ENCODE measurements at places on chromosomes 1 and 21.

DNA sequence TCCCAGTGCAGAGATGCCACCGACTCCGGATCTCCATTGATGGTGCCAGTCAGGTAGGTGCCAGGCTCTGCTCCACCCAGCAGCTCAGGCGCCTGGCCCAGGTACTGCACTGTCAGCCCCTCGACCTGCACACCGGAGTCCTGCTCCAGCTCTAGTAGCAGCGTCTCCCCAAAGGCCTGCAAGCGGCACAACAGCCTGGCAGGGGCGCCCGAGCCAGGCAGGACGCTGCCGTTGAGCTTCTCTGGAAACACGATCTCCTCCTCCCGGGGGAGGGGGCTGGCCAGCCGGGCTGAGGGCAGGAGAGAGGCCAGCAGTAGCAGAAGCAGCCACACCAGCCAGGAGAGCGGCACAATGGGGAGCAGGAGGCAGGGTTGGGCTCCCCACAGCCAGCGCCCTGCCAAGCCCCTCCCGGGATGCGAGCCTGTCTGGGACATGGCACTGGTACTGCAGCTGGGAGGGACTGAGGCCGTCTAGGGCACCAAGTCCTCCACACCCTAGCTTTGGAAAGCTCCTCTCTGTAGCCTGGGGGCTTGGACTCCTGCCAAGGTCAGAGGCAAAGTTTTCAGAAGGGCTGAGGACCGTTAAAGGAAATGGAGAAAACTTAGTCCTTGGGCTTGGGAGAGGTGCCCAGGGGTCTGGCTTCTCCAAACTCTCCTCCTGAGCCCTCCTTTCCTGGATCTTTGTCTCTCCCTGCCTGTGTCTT lies 509 bp downstream of the ADAMTS4 start:
- DNase-seq, result no peak

GRCh38 chr1:10989095-10989494 lies 23.4 kb upstream of the TARDBP start:
- DNase-seq, result no peak

DNA sequence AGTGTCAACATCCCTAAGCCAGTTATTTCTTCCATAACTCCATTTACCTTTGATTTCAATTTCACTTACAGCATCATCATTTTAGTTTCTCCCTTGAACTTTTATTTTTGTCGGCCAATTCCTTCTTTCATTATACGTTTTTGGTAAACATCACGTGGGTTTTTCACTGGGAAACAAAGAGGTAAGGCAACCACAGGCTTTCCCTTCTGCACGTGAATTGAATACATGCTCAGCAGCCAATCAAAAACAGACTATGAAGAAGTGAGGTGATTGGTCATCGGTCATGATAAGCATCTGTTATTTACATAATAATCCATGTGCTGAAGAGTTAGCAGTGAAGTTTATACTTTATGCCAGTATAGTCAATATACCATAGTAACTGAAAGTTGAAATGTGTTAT lies 98.7 kb downstream of the NCAM2 start:
- no peak for DNase-seq

DNA sequence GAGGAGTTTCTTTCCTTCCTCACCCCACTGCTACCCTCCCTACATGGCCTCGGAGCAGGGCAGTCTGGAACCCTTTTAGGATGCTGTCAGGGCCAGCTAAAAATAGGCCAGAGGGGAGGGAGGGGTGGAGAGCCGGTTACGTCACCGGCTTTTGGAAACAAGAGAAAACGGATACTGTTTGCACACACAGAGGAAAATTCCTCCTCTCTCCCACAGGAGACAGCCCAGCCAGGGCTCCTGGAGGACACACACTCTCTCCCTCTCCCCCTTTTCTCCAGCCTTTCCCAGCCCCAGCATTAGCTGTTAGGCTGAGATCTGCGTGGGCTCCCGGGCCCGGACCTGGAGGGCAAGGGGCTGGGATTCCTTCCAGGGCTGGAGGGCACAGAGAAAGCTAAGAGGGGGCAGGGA lies 20.0 kb upstream of the ALDH4A1 start:
- DNase-seq, result no peak

GRCh38 chr1:110513511-110513910 lies 5.5 kb downstream of the KCNA10 start:
- DNase-seq, result no peak

GRCh38 chr21:24096651-24097050 lies 1510.6 kb downstream of the MRPL39 start:
- no peak for DNase-seq

GRCh38 chr1:207321790-207322645 lies 540 bp downstream of the CD55 start:
- DNase-seq, result no peak

- no peak for DNase-seq
Measured at GRCh38 chr1:29985606-29985945, 737.8 kb downstream of the MATN1 start.

DNA sequence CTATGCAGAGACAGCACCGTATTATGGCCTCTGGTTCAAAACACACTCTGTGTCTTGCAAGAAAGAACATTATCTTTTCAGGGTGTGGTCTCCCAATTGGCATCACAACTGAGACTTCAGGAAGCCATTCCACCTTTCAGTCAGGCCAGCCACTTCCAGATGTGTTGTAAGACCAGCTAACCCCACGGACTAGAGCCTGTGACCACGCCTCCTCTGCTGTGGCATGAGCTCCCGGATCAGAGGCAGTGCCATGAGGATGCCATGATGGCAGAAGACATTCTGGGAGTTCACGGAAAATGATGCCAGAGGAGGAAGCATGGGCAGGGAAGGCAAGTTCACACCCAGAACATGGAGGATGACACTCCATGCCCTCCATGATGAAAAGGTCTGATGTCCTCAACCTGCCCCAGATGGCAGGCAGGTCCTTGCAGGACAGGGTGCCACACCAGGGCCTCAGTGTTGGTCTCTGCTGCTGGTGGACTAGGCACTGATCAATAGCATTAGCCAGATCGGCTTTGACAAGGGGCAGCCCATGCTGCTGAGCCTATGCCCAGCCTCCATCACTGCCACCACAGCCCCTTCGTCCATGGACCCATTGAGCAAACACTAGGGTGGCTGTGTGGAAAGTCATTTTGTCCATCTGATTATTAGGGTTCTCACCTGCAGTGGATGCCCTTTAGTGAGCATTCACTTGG lies 341.6 kb downstream of the MATN1 start:
- no peak for DNase-seq

GRCh38 chr1:21313886-21314721 lies 23.8 kb upstream of the ECE1 start:
- DNase-seq, result no peak

DNA sequence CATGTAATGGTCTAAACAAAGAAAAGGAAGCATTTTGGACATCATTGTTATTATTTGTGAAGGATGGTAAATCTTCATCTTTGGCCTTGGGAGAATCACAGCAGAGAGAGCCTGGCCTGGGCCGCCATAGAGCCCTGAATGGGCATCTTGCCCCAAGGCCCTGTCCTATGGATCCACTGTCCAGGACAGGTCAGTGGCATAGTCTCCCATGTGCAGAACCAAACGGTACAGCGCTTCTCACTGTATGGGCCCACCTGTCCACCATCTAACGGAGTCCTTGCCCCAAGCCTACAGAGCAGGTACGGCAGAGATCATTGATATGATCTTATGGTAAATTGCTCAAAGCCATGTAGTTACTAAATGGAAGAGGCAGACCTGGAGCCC lies 185.7 kb downstream of the FOXD2 start:
- DNase-seq, result no peak

DNA sequence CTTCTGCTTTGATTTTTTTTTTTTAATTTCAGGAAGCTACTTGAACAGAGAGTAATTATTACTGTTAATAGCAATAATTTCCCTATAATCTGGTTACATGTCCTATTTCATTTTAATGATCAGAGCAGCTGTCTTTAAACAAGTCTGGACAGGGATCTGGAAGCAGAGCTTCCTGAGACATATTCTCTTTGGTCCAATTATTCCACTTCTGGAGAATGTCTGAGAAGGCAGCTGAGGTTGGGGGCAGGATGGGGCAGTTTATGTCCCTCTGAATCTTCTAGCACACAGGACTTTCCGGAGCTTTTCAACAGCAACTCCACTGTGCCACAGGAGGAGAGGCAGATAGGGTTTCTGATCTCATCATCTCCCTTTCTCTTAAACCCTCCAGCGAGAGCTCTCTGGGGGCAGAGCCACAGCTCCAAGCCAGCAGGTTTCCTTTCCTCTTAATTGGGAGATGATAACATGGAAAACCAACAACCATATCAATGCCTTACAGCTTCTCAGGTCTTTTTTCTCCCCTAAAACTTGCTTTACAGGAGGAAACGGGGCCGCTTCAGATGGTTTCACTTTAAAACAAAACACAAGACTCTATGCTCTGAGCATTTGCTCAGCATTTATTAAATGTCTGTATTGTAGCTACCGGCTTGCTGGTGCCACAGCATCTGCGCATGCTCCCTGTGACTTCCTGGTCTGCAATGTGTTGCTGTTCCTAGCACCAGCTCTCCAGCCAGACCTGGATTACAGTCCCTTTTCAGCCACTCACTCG lies 425.7 kb upstream of the USP24 start:
- no peak for DNase-seq

DNA sequence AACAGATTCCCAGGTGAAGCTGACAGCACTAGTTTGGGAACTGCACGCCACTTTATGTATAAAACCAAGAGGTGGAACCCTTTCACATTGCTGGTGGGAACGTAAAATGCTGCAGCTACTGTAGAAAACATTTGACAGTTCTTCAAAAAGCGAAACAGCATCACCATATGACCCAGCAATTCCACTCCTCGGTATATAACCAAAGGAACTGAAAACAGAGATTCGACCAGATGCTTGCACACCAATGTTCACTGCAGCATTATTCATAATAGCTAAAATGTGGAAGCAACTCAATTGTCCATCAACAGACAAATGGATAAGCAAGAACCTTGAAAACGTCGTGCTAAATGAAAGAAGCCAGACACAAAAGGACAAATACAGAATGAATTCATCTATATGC lies 17.5 kb downstream of the RSPH1 start:
- no peak for DNase-seq

GRCh38 chr21:42654179-42654912 lies 925 bp downstream of the PDE9A start:
- no peak for DNase-seq

DNA sequence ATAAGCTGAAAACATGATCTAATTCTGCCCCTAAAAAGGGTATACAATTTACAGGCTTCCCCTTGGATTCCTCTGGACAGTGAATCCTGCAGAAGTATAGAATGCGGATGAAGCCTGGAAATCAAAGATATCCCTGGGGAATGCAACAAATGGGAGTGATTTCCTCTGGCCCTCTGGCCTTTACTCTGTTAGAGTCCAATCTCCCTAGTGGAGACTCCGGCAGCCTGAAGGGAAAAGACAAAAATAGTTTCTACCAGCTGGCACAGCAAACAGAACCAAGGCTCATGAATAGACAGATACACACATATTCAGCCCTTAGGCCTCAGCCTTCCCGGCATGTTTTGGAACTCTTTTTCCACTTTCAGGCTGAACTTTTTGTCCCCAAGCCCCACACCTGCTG lies 3.9 kb upstream of the LRRC52 start:
- no peak for DNase-seq

- DNase-seq, result no peak
Measured at GRCh38 chr1:11977625-11978024, 2.6 kb upstream of the MFN2 start.

DNA sequence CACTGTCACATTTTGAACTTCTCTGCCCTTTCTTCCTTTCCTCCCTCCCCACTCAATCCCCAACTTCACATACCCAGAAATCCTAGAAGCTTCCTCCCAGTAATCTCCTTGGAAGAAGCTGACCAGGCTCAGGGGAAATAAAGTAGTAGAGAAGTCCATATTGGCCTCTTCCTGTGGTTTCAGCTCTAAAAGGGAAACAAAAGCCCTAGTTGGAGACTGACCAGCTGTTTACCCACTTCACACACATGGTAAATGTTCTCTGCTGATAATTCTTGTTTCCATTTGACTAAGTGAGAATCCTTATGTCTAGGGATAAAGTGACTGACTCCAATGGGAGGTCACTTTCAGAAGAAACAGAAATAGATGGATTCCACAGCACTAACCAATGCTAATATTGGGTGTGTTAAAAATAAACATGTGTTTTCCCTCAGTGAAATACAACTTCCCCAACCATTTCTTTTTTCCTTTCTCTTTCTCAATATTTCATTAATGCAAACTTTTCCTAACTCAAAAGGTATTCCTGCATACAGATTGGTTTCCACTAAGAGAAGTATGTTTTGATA lies 178.9 kb upstream of the DPT start:
- no peak for DNase-seq

DNA sequence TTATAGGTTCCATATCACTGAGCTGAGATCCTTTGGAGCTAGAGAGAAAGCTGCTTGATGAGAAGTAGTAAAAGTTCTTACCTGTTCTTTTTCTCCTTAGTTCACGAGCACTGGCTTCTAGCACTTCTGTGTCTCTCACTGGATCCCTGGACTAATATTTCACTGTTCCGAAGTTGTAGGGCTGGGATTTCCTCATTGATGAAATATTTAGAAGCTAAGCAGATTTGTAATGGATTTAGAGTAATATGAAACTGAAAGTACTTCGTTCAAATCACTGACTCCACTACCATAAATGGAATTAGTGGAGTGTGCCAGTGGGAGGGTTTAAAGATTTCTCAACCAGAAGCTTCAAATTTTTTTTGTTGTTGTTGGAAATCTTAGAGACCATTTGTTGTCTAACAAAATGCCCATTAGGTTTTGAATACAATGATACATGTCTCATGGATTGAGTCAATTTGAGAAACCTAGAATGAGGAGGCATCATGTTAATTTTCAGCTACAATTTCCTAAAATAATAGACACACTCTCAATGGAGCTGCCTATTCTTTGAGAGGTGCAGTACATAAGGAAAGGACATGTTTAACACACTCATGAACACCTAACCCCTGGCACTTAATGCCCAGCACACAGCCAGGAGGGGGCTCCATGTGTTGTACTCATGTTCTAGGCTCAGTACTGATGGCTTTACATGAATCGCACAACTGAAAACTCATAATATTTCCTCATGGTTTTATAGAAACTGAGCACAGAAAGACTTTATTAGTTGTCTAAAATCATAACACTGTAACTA lies at the start of gene GBP1:
TSS of gene GBP1 (minus strand) at position 130 of the 790 bp plus-strand sequence. CDS start 1,974 bp downstream, outside the sequence.
- no peak for DNase-seq

DNA sequence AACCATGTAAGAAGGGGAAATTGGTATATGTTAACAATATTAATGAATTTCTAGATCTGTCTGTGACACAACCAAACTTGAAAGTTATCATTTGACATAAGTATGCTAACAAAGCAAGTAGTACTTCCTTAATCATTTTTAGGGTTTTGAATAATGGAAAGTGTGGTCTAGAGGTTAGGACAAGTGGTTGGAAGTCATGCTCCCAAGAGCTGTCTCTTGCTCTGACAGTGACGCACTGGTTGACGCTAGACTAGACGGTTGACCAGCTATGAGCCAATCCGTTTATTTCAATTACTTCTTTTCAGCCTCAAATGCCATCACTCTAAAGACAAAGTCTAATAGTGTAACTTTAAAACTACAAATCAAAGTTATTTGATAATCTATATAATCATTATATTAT lies 20.7 kb upstream of the RGS1 start:
- DNase-seq, result no peak

Measured in activated gamma-delta T cell (primary cell).